AG09319 (cell line): ENCODE measurements at places on chromosomes 1 and 21.

- DNase-seq: no peak
Measured at GRCh38 chr1:230864441-230864840, 3.9 kb downstream of the C1orf198 start.

GRCh38 chr1:112695276-112695675 is 11.7 kb downstream of the RHOC start:
- no peak for DNase-seq

- DNase-seq: no peak
Measured at GRCh38 chr1:37105911-37106310, 71.6 kb upstream of the GRIK3 start.

DNA sequence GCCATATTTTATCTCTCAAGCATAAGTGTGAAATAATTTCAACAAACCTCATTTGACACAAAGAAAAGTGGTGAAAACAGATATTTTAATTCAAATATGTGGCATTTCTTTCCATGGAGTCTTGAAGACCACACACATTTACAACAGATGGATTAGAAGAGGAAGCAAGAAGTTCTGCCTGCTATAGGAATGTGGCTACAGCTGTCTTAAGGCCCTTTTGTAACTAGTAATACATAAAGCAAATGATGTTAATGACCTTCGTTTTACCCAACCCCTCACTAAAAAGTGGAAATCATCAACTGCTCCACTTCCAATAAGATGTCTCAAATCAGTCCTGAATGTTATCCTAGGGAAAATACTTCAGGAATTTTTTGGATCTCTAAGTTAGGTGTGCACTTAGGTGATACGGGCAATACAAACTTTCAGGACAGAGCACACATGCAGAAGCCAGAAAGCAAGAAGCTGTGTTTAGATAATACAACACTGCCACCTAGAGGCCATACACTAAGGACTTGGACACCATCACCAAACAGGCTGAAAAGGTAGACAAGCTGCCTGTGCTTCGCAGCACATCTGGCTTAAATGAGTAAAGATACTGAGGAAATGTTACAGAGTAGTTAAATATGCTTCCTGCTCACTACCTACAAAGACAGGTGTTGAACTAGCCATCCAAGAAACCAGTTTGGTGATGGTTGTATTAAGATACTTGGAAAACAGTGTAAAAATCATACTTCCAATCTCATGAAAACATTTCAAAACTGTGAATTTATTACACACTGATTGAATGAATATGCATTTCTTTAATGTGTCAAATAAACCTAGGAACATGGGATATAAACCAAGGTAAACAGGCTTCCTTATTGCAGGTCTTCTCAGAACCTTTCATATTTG is 24.4 kb downstream of the RRAGC start:
- peak; percentile 54 for DNase-seq

DNA sequence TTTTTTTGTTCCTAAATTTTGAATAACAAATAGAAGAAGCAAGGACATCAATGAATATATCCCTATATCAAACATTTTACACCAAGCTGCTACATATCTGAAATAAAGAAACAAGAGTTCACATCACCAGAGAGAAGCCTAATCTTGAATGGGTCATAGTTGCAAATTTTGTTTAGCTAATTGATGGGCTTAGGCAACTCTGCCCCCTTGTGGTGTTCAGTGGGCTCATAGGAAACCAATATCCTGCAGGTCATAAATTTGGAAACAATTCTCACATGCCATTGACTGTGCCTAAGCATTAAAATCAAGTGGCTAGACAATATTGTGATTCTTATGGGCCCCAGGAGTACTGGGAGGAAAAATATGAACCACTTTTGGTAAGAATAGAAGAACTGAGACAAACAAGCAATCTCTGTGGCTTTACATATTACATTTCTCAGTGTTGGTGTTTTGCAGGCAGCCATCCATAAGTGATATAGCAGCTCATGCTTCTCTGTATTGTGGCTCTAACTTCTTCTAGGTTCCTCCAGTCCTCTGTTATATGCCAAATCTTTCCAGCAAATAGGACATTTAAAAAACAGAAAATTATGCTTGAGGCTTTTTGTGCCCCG is 1262.8 kb upstream of the PRMT6 start:
- no peak for DNase-seq

DNA sequence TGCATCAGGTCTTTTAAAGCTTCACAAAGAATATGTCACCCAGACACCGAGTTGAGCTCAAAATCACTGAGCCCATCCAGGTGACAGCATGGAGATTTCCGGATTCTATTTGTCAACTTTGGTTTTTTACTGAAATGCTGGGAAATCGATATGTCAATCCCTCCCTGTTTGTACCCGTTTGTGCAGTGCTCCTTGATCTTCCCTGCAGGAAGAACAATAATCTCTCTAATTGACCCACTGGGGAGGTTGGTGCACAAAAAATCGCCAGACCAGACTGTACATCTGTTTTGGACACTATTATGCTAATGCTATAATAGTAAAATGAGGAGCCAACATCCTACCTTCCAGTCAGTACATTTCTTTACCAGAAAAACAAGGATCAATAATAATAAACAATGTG is 1.8 kb downstream of the BARHL2 start:
- DNase-seq: no peak

- DNase-seq: no peak
Measured at GRCh38 chr1:172897738-172898137, 153.0 kb downstream of the TNFSF18 start.

DNA sequence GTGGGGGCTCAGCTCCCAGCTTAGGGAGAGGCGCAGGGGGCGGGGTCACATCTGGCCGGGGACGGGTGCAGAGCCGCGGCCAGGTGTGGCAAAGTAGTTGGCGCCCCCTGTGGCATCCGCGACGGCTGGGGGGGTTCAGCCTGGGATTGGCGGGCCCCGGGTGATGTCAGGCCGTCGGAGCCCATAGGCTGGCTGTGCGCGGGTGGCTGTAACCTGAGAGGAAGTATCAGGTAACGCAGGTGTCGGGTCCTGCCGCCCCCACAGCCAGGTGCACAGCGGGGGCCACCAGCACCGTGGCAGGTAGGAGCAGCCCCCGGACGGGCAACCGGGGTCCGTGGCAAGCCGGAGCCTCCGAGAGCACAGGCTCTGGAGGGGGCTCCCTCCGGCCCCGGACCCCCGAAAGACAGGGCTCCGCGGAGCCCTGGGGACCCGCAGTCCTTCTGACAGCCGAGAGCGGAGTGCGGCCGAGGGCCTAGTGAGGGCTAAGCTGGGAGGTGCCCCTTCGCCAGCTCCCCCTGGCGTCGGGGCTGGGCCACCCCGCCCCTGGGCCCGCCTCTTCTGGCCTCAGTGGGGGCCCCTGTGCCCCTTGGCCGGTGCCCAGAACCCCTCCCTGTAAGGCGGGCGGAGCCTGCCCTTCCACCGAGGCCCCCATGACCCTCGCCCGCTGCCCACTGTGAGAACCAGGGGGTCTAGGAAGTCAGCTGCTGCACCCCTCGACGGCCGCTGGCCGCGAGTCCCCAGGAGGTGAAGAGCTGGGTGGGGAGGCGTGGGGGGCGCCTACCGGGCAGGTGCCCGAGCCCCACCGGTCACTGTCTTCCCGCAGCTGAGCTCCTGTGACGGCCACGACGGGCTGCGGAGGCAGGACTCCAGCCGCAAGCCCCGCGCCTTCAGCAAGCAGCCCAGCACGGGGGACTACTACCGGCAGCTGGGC is 17.9 kb downstream of the TNFRSF25 start:
- no peak for DNase-seq
